Left lobe of liver (tissue), 2 donors: ENCODE measurements at places on chromosomes 7 and 10. TPM values are rescaled to one million over a fixed set of nuclear protein-coding genes. Genes with fewer than 3 reads are reported as not detected.

DNA sequence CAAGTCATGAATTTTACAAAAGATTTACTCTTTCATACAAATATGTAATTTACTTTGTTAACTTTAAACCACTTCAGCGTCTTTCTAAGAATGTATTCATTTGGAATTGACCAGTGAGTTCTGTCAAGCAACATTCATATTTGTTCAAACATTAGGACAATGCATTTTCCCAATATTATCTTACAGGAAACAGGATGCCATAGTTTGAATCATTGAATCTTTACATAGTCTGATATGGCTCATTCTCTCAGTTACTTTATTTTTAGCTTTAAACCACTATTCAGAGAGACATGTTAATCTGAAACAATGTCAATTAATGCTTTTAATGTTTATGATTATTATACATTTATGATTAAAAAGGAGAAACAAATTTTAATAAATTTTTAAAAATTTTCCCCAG, 21.1 kb upstream of the MEOX2 start:
- DNase-seq = no peak

DNA sequence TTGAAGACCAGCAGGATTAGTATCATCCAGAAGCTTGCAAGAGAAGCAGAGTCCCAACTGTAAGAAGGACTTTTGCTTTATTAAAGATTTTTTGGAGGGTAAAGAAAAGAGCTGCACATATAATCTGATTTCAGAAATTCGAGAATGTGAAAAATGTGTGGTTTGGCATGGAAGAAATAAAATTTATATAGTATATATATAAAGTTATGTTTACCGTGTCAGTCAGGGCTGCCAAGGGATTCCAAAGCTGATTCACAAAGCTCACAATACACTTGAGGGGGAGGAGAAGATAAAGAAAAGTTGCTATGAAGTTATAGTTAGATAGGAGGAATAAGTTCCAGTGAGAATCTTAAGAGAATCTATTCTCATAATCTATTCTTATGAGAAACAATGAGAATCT, 231.8 kb upstream of the CACNA2D1 start:
- DNase-seq = no peak

- DNase-seq = peak; percentile 54
Measured at GRCh38 chr7:74587435-74588126, 69.9 kb upstream of the GTF2I start.

DNA sequence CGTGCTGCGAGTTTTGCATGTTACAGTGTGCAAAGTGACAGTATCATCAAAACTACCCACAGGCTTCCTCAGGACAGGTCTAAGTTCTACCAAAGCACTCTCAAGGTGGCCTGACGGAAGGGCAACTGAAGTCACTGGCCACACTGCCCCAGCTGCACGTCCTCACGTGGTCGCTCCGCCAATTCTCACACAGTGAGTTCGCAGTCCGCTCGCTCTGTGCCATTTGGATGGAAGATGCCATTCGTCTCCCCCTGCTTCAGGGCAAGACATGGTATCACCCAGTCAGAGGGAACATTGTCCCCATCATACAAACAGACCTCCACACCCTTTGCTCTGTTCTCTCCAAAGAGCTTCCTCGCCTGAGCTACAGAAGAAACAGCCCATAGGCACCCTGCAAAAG, 109.6 kb upstream of the COBL start:
- no peak for DNase-seq

DNA sequence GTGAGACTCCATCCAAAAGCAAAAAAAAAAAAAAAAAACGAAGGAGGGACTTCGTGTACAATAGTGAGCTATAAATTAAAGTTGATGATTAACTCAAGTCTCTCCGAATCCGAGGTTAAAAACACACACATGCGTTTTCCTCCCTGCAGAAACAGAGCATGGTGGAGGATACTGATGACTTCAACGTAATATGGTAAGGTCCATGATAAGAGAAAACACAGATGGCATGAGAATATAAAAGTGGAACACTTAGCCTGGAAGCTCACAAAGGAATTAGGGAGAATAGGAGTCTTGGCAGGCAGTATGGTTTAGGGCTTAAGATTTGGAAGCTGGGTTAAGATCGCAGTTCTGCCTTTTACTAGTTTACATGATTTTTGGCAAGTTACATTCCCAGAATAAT, 20.1 kb upstream of the GSTK1 start:
- no peak for DNase-seq

- DNase-seq = no peak
Measured at GRCh38 chr10:34609287-34609940, 205.7 kb downstream of the PARD3 start.

- DNase-seq = no peak
Measured at GRCh38 chr7:28608731-28609130, 196.4 kb downstream of the CREB5 start.

- DNase-seq = no peak
Measured at GRCh38 chr7:150966002-150966401, 12.1 kb downstream of the KCNH2 start.

DNA sequence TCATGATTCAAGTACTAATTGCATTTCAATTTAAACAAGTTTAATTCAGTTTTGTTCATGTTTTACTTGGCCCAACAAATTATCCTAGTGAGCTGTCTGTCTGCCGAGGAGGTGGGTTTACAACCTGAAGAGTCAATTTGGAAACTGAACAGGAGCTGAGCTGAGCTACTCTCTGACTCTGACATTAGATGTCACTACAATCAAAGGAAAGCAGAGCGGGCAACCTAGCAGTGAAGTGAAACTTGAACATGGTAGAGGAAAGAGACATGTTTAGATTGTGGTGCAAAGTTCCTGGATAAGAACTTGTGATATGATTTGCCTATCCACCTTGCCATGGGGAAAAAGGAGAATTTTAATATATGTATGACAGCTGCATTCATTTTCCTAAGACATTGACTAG, 9.6 kb upstream of the AGR3 start:
- no peak for DNase-seq

DNA sequence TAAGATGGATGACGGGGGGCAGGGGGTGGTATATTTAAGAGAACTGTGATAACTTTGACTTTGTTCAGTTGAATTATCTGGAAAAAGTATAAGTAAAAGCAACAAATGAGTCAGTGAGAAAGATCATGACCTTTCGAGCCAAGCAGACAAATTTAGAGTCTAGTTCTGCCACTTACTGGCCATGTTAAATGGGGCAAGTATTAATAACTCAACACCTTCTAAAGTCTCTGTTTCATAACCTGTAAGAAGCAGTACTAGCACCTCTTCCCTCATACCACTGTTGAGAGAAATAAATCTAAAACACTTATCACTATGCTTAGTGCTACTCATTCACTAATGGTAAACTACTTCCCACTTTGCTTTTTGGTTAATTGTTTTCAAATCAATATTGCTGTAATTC, 604.4 kb upstream of the LRRN3 start:
- no peak for DNase-seq

GRCh38 chr7:2523941-2524807, 4.6 kb downstream of the LFNG start:
- peak; percentile 66 for DNase-seq

GRCh38 chr10:119286983-119287633, 79.7 kb downstream of the GRK5 start:
- DNase-seq = no peak

- DNase-seq = no peak
Measured at GRCh38 chr7:47190462-47190861, 391.4 kb downstream of the TNS3 start.

- peak; percentile 77 for DNase-seq
Measured at GRCh38 chr10:102072673-102073527, 7.8 kb downstream of the HPS6 start.

UNCX gene
- not detected for total RNA-seq

PPP1R9A gene
- total RNA-seq = 1.2 TPM

GPR26 gene
- total RNA-seq = not detected

TRPV5 gene
- total RNA-seq = not detected

HOXA5 gene
- total RNA-seq = 0.50 TPM

MYH16 gene
- not detected for total RNA-seq
